ENCODE measurements at places on chromosomes 7 and 10. TPM values are rescaled to one million over a fixed set of nuclear protein-coding genes. Genes with fewer than 3 reads are reported as not detected.

DNA sequence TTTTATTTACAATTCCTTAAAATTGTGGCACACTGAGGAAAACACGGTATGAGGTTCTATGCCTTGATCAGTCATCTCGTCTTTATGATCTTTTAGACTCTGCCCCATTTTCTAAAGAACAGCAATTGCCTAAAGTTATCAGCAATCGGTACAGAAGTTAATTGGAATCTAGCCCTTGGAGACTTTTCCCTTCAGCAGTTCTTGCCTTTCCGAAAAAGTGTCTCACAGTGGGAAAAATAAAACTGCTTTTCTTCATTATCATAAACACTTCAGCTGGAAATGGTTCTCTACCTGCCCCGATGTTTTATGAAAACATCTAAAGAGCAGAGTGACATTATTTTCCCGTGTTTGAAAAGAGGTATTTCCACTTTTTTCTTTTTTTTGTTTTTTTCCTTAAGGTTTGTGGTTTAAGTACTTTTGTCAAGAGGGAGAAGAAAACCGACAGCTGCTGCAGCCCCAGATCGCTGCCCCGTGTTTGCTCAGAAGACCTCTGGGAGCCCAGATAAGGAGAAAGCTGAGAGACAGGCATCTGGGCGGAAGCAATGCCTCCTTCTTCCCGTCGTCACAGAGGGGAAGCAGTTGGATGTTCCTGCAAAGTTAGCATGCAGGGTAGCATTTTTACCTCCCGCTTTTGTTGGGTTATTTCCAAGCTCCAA lies 149.7 kb downstream of the FRMD4A start:
- DNase-seq = no peak

- DNase-seq = no peak
Observed at GRCh38 chr7:15558756-15559155, 3.1 kb downstream of the AGMO start.

- DNase-seq = no peak
Observed at GRCh38 chr7:1954366-1955004, 278.3 kb downstream of the MAD1L1 start.

Gene FRMPD2
- total RNA-seq = not detected

DNA sequence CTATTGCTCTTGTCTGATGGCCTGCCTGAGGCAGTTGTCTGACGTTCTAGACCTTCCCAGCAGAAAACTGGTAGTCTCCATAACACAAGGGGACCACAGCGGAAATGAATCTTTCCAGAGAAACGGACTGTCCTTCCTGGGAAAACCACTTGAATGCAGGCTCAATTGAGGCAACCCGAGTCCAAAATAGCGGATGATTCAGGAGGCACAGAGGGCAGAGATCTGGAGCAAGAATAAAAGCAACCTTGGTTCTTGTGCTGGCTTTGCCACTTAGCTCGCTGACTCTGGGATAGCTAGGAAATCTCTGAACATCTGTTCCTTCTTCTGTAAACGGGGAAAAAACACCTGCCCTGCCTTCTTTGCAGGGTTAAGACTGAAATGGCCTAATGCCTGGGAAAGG lies 178.8 kb downstream of the NEURL1 start:
- DNase-seq = no peak

GRCh38 chr10:10223131-10223530 lies 794.5 kb upstream of the CELF2 start:
- DNase-seq = no peak

Gene EBF3
- total RNA-seq = 0.48 TPM

Gene PNLIPRP1
- total RNA-seq = not detected

Gene GNB2
- 306 TPM for total RNA-seq

GRCh38 chr7:27586825-27587224 lies 75.9 kb downstream of the HIBADH start:
- DNase-seq = no peak

DNA sequence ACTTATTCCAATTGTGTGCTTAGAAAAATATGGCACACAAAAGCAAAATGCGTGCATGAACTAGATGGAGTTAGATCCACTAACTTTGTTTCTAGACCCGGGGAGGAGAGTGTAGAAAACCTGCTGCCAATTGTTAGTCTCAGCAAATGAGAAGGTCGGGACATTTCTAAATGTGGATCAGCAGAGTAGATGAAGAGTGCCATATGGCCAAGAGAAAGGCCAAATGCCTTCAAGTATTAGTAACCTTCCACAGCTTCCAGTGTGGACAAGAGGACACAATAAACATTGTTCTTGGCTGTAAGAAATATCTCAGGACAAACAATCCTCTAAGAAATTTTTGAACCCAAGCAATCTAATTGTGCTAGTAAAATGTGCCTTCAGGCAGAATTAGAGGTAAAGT lies 690.3 kb downstream of the REEP3 start:
- DNase-seq = no peak

GRCh38 chr7:132213583-132213982 lies 362.7 kb downstream of the PLXNA4 start:
- DNase-seq = no peak

DNA sequence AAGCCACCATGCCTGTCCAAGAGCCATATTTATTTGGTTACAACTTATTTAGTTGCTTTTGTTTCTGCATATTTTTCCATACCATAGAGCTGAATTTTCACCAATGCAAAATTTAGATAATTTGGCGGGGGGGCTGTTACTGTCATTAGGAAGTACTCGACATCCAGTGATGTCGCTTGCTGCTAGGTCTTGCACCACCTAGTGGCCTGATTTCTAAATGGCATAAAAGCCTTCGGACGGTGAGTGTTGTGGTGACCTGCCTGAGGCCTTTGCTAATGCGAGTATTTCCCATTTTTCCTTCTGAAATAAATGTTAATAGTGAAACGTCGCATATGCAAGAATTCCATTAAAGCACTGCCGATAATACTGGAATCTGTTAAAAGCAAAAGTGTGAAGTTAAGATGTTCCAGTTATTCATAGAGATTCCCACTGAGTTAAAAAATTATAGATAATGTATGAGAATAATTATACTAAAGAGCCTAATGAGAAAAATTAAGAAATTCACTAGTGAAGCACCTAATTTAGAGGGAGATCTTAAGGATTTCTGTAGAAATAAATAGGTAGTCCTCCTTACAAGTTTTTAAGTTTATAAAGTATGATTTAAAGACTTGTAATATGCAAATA lies 86.1 kb upstream of the DNAJB6 start:
- no peak for DNase-seq

- DNase-seq = no peak
Observed at GRCh38 chr7:148914208-148914777, 30.2 kb upstream of the EZH2 start.

Gene AASS
- total RNA-seq = 5.5 TPM

- DNase-seq = no peak
Observed at GRCh38 chr10:132548106-132548823, 10.7 kb downstream of the INPP5A start.

DNA sequence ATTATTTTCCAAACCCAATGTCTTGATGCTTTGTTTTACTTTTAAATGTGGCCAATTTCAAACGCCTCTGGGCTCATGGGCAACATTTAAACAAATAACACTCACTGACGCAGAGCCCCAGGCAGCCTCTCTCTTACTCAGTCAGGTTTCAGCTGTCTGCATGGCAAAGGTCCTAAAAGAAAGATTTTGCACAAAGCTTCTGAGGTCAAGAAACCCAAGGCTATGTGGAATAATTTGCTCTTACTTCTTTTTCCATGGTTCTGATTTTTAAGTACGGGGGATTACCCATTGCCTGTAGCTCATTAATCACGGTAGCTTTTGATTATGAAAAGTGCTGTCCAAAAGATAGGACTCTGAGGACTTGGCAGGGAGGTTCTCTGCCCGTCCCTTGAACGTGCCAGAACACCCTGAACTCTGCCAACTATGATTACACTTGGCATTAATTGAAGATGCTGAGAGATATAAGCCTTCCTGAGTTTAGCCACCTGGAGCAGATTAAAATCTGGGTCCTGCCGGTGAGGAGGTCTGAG lies 14.1 kb upstream of the MSRB2 start:
- no peak for DNase-seq

- no peak for DNase-seq
Observed at GRCh38 chr7:139036901-139037300, 1.1 kb upstream of the ZC3HAV1L start.

DNA sequence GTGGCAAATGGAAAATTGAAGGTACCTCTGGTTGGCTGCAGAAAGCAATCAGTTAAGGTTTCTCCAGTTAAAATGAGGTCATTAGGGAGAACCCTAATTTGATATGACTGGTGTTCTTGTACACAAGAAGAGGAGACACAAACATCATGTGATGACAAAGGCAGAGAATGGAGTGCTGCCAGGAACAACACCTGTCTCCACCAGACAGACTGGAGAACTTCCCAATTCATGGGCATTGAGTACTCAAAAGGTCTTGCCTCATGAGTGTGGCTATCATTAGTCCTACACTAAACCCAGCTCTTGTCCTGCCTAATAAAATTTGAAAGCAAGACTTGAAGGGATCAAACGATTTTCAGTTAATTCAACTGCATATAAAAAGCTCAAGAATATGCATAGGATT lies 152.6 kb downstream of the PTPN20 start:
- no peak for DNase-seq

Gene PALD1
- 2.6 TPM for total RNA-seq

GRCh38 chr10:45091968-45092367 lies 91.2 kb downstream of the ZNF22 start:
- DNase-seq = no peak

Gene MYH16
- total RNA-seq = not detected

DNA sequence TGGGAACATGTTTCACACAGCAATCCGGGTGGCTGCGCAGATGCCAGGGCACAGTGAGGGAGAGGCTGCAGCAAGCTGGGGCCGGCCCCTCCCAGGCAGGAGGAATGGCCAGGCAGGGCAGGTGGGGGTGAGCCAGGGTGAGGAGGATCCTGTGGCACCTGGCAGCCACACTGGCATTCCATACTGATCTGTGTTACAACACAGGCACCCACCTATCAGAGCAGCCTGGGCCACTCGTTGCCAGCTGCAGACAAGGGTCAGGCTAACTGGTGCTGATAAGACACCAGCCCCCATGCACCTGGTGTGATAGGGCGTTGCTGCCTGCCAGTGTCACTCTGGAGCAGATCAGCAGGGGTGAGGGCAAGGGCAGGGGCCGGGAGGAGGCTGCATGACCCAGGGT lies 16.6 kb upstream of the RET start:
- DNase-seq = no peak

DNA sequence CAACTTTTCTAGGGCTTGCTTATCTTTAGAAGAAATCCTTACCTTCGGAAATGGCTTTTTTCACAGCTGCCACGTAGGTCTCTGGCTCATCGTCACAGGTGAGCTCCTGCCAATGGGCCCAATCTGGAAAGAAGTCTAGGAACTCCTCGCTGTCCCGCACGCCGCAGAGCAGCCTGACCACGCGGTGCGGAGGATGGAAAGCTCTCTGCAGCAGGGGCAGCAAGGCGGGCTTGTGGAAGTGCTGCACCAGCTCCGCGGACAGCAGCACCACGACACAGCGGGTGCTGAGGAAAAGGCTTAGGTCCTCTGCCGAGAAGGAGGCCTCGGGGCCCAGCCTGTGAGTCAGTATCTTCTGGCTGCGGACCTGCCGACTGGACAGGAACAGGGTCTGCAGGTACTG lies 10.8 kb downstream of the PIK3AP1 start:
- no peak for DNase-seq

DNA sequence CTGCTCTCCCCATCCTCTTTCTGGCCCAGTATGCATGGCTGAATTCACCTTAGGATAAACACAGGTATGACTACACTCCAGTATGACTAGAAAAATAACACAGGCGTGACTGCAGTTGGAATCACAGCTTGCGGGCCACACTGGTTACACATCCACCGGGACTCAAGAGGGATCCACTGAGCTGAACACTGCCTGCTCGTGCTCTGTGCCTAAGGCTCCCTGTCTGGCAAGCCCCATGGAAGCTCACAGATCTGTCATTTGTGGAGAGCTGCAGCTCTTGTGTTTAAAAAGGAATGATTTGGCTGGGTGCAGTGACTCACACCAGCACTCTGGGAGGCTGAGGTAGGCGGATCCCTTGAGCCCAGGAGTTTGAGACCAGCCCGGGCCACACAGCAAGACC lies 26.8 kb downstream of the VOPP1 start:
- no peak for DNase-seq

GRCh38 chr10:124632566-124632965 lies 111.6 kb downstream of the FAM53B start:
- DNase-seq = no peak

All from esophagus squamous epithelium (tissue), 5 donors.